Stimulated activated naive CD8-positive, alpha-beta T cell treated with anti-CD3 and anti-CD28 coated beads, Interleukin-15, Interleukin-2, amounts not matched to agents 100 U/mL and 50 U/mL, for 24 hours (primary cell): ENCODE measurements at places on chromosomes 4 and X.
A peak's percentile ranks its signal among the peaks of the same experiment; 100 is the strongest.

- DNase-seq: no peak
Observed at GRCh38 chr4:168647646-168648375, 151.0 kb downstream of the PALLD start.

- no peak for DNase-seq
Observed at GRCh38 chrX:47222751-47223350, 4.4 kb downstream of the CDK16 start.

DNA sequence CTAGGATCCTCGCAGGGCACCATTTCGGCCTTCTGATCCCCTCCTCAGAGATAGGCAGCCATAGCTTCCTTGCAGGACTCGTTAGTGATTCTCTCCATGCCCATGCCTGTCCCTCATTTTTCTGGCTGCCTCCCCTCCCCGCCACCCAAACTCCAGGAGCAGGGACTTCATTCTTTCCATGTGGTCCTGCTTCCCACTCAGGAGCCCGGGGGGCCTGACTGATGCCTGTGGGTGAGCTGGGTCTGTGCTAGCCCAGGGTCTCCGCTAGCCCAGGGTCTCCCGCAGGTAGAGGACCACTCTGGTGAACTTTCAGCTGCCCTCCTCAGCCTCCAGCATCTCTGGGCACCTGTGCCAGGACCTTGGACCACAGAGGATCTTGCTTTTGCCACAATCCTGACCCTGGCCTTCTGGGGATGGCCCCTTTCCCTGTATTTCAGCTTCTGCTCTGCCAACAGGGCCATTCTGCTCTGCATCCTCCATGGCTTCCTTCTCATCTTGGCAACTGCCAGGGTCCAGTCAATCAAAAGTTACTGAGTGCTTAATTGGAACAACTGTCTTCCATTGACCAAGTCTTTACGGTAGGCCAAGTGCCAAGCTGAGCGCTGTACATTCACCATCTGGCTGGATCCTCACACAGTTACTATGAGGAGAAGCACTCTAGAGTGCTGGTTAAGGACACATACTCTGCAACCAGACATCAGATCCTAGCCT lies 152.2 kb downstream of the EFNB1 start:
- DNase-seq: no peak

- DNase-seq: no peak
Observed at GRCh38 chr4:185119927-185120630, 23.0 kb upstream of the SLC25A4 start.

- no peak for DNase-seq
Observed at GRCh38 chr4:33437406-33437805, 2717.2 kb downstream of the PCDH7 start.

GRCh38 chr4:116374815-116375214 lies 710.6 kb downstream of the TRAM1L1 start:
- DNase-seq: no peak

- no peak for DNase-seq
Observed at GRCh38 chrX:51665981-51666380, 16.6 kb downstream of the CENPVL2 start.

- peak; percentile 7 for DNase-seq
Observed at GRCh38 chr4:107035819-107036583, at the start of gene DKK2. DKK2 (minus strand) TSS chr4:107036313; CDS start chr4:107035591, 722 bp downstream.

- peak; percentile 7 for DNase-seq
Observed at GRCh38 chr4:42750091-42750490, 93.2 kb upstream of the ATP8A1 start.

GRCh38 chr4:54625391-54625790 lies 32.4 kb upstream of the KIT start:
- no peak for DNase-seq

DNA sequence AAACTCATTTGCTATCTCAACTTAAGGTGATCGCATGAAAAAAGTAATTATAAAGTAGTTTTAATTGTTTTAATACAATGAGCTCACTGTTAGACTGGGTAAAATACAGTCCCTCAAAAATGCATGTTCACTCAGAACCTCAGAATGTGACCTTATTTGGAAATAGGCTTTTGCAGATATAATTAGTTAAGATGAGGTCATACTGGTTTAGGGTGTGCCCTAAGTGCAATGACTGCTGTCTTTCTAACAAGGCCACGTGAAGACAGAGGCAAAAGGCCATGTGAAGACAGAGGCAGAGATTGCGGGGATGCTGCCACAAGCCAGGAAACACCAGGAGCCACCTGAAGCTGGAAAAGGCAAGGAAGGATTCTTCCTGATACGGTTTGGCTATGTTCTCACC lies 262.1 kb downstream of the NKX6-1 start:
- no peak for DNase-seq

DNA sequence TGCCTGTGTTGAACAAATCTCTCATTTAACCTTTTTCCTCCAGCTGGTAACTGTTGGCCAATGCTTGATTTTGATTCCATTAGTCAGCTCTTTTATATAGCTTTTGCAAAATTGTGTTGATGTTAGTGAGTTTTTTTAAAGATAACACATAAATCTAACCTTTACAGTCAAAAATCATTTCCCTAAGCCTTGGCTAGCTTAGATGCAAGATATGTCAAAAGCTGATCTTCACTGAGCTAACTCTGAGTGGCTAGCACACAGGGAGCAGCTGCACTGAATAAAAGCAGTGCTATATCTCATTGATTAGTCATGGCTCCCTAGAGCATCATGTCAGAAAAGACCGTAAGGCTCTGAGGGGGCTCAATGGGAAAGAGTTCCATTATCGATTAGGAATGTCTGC lies 78.7 kb downstream of the PPARGC1A start:
- DNase-seq: no peak

DNA sequence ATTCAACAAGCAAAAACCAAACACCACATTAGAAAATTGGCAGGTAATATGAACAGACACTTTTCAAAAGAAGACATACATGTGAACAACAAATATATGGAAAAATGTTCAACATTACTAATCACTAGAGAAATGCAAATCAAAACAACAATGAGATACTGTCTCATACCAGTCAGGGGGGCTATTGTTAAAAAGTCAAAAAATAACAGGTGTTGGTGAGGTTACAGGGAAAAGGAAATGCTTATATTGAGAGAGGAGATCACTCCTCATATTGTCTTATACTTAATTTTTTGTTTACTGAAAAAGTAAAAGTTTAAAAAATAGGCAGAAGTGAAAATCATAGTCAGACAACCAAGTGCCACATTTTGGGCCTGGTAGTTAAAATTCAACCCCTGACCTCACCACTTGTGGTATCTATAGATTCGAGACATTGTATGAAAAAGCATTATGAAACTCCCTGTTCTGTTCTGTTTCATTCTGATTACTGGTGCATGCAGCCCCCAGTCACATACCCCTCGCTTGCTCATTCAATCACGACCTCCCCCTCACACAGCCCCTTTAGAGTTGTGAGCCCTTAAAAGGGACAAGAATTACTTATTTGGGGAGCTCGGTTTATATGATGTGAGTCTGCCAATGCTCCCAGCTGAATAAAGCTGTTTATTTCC lies 153.7 kb upstream of the FGF16 start:
- no peak for DNase-seq

GRCh38 chr4:176920694-176921093 lies 128.0 kb upstream of the VEGFC start:
- no peak for DNase-seq

GRCh38 chr4:105196523-105197145 lies 50.0 kb downstream of the TET2 start:
- DNase-seq: no peak

GRCh38 chrX:110915111-110915510 lies 119.5 kb upstream of the CHRDL1 start:
- no peak for DNase-seq

DNA sequence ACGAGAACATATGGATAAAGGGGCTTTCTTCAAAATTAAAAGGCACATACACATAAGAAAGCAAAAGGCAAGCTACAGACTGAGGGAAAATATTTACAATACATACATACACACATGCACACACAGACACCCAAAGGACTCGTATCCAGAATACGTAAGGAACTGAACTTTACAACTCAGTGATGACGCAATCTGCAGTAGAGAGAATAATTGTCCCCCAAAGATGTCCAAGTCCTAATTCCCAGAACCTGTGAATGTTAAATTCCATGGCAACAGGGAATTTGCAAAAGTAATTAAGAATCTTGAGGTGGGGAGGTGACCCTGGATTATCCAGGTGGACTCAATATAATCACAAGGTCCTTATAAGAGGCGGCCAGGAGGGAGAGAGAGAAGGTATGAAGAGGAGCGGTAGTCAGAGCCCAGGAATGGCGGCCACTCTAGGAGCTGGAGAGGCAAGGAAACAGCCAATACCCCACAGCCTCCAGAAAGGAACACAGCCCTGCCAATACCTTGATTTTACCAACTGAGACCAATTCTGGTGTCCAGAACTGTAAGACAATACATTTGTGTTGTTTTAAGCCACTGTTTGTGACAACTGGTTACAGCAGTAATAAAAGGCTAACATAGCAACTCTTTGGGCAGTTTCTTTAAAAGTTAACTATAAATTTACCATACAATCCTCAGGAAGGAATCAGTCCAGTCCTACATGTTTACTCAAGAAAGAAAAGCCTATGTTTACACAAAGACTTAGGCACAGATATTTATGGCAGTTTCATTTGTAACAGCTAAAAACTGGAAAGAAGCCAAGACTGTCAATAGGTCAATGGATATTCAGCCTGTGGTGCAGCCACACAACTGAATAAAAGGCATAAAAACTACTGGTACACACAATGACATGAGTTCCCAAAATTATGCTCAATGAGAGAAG lies 27.3 kb upstream of the STS start:
- no peak for DNase-seq

GRCh38 chr4:103289186-103289585 lies 91.0 kb upstream of the CENPE start:
- no peak for DNase-seq

DNA sequence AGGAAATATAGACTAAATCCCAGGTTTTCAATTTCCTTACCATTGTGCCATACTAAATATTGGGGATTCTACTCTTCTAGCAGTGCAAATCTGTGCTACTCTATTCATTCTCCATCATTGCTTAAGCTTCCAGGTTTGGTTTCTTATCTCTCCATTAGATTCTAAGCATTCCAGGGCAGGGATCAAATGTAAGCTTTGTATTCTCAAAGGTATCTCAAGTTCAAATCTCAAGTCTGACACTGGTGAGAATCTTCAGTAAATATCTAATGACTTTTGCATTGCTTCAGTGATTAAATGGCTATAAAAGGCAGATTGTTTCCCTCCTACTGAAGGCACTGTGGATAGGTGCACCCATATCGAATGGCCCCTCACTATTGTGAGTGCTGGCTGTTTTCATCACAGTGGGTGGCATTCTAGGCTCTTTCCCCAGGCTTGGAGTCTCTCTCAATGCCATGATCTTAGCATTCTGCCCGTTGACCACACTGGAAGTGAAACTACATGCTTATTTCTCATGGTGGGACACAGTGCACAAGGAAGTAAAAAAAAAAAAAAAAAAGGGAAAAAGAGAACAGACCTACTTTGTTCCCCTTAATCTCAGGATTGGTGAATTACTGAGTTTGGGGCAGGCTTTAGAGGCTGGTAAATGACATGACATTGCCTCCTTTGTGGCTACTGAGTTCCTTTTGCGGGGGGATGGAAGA lies 28.7 kb downstream of the FAM9C start:
- DNase-seq: no peak

DNA sequence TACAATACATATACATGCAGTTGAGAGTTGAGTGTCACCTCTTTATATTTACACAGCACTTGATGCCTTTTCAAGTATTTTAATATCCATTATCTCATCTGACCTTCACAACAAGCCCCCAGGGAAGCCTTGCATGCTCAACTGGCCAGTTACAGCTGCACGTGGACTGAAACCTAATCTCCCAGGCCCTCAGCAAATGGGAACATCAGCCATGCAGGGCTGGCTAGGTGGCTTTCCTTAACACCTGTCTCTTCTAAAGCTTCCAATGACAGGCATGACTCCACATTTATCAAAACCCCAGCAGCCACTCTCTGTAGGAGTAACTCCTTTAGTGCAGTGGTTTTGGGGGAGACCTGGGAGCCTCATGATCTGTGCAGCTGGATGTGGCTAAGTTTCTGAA lies 56.4 kb downstream of the PHKA2 start:
- DNase-seq: no peak

DNA sequence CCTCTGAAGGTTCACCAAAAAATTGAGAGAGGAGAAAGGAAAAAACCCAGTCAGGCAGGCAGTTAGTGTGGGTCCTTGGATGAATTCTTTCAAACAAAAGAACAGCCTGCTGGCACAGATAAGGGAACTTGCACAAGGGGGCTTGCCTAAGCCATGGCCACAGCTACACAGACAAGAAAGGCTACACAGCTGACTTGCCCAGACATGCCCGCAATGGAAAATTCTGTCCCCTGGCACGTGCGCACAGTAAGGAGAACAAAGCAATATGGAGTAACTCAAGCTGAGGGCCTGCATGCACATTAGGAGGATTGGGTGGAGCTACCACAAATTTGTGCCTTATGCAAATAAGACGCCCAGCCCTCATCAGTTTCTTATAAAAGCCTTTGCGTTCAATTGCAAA lies 512.5 kb upstream of the HTR2C start:
- DNase-seq: no peak

GRCh38 chrX:39772057-39772832 lies 325.5 kb downstream of the BCOR start:
- DNase-seq: peak; percentile 67

- no peak for DNase-seq
Observed at GRCh38 chr4:183468210-183469095, 24.0 kb downstream of the CDKN2AIP start.

DNA sequence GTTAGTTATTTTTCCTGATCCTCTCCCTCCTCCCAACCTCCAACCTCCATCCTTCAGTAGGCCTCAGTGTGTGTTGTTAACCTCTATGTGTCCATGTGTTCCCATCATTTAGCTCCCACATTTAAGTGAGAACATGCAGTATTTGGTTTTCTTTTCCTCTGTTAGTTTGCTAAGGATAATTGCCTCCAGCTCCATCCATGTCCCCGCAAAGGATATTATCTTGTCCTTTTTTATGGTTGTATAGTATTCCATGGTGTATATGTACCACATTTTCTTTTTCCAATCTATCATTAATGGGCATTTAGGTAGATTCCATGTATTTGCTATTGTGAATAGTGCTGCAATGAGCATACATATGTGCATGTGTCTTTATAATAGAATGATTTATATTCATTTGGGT lies 54.5 kb downstream of the TEX13C start:
- DNase-seq: no peak

GRCh38 chr4:22190855-22191254 lies 242.3 kb upstream of the KCNIP4 start:
- no peak for DNase-seq

GRCh38 chrX:122078079-122078478 lies 1030.7 kb downstream of the GLUD2 start:
- no peak for DNase-seq

DNA sequence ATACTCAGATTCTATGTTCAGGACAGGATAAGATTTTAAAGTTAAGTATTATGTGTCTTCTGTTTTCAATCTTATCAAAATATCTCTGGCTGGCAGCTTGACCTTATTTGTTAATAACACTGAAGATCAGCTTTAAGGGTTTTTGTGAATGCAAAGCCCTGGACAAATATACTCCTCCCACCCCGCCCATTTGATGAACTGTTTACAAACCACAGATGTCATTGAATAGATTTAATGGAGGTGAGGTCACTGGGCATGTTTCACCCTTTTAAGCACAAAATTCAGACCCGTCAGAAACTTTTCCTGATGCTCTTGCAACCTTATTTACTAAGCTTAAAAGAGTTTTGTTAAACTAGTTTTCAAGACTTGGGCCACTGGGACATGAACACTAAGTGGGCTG lies 10.1 kb upstream of the CXCL8 start:
- DNase-seq: no peak

- no peak for DNase-seq
Observed at GRCh38 chr4:86543560-86544309, 50.4 kb upstream of the PTPN13 start.

GRCh38 chrX:3678328-3678727 lies 35.1 kb downstream of the PRKX start:
- no peak for DNase-seq
